NCI-H1436 (cell line): ENCODE measurements at places on chromosomes 4 and X.

DNA sequence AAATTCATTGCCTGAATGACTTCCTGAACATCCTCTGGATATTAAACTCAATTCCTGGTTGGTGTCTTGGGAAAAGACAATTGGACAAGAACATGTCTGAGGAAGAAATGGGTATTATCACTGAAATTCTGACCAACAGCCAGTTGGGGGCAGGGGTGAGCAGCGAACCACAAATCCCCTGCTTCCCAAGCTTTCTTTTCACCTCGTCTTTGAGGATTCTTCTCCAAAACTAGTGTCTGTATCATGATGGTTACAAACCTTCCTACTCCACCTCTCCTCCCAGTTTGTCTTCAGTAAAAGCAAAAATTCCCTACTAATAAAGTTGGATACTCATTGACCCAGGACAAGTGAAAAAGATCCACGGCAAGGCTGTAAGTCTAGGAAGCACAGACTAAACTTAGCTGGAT, 48.3 kb upstream of the WDR1 start:
- DNase-seq: no peak

DNA sequence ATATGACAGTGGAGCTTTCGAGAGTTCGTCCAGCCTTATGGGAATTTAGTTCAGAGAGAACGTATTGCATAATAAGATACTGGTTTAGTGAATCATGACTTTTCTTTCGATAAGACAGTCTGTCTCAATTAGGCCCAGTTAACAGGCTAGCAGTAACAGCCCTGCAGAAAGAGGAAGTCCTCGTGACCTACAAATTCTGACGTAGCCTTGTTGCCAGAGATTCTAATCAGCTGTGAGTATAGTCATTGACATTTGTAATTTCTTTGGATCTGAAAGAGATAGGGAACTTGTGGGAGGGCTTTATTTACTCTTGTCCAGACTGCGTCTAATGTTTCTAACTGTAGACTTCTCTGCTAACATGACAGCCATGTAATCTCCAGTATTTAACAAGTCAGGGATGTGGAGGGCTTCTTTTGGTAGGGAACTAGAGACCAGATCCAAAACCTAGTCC, 15.8 kb downstream of the ART3 start:
- no peak for DNase-seq

DNA sequence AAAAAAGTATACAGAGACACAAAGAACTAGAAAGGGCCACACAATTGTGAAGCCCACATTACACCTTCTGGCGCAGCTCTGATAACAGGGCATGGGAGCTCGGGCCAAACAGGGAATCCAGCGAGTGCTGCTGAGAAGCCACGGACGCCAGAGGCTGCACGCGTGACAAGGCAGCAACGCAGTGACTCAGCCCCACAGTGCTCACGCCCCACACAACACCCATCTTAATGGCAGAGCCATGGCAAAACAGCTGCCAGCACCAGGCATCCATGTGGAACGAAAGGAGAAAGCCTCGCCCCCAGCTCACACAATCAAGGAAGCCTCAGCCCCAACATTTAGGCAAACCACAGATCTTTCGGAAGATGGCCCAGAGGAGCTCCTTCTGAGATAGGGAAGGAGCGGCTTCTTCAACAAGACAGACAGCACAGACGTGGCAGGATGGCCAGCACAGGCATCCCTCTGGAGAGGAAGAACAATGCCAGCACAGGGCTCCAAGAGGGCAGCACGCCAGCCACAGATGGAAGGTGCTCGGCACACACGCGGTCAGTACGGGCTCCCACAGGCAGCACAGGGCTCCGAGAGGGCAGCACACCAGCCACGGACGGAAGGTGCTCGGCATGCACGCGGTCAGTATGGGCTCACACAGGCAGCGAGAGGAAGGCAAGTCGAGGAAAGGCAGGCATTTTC, 33.1 kb downstream of the GAK start:
- no peak for DNase-seq

GRCh38 chrX:23727206-23727605, 15.9 kb downstream of the ACOT9 start:
- no peak for DNase-seq

- no peak for DNase-seq
Observed at GRCh38 chrX:53704294-53704693, 17.8 kb upstream of the HUWE1 start.

GRCh38 chr4:38675146-38676121, 11.4 kb downstream of the KLF3 start:
- peak; percentile 74 for DNase-seq
